ENCODE measurements at places on chromosomes 1 and 21.
A peak's percentile ranks its signal among the peaks of the same experiment; 100 is the strongest.

GRCh38 chr1:818618-819291 lies 105.0 kb upstream of the SAMD11 start:
- DNase-seq: no peak

DNA sequence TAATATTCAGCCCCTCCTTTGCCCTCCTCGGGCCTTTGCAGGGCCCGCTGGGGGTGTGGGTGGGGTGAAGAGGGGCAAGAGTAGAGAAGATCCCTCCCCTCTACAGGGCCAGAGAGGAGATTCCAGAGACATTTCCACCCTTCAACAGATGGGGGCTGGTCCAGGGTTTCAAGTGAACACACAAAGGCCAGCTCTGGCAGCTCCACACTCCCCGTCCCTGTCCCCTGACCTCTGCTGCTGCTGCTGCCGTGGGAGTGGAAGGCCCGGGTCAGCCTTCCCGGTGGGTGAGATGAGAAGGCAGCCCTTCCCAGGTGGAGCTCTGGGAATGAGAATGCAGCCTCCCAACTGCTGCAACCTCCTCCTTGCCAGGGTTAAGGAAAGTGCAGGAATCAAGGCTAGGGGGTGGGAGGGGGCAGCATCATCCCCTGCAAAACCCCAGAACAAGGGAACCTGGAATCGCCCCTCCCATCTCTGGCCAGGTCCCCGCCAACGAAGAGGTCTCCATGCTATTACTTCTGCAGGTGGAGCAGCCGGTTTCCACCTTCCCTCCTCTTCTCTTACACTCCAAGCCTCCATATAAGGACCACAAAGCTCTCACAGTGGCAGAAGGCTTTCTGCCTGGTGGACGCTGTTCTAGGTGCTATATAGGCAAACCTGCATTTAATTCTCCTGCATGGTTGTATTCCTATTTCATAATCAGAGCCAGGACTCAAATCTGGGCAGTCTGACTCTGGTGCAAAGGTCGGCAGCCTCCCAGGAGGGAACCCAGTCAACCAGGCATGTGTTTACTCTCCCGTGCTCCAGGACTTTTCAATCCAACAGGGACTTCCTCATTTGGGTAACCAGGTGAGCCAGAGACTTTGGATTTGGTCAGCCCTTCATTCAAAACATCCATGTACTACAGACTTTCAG lies 22.9 kb upstream of the ARHGEF10L start:
- DNase-seq: peak; percentile 28

DNA sequence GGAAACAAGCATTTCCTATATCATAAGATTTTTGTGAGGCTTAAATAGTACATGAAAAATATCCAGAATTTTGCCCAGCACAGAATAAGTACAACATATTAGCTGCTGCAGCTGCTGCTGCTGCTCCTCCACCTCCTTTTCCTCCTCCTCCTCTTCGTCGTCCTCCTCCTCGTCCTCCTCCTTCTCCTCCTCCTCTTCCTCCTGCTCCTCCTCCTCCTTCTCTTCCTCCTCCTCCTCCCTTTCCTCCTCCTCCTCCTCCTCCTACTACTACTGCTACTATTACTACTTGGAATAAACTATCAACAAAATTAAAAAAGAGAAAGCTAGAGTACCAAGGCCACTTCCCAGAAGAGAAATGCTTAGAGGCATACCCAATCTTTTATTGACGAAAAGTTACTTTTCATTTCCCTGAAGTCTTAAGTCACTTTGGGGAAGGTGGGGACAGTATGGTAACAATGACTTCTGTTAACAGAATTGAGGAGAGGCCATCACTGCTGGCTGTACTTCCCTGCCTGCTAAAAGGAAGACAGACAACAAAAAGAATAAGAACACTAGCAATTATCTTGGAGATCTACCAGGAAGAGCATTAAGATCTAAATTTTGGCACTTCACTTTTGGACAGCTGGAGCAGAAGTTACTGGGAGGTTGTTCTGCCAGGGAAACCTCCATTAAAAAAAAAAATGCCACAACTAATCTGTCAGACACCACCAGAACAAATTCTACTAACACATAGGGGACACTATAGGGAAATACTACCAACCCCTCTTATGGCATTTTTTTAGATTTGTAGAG lies 7.1 kb downstream of the DENND1B start:
- no peak for DNase-seq

DNA sequence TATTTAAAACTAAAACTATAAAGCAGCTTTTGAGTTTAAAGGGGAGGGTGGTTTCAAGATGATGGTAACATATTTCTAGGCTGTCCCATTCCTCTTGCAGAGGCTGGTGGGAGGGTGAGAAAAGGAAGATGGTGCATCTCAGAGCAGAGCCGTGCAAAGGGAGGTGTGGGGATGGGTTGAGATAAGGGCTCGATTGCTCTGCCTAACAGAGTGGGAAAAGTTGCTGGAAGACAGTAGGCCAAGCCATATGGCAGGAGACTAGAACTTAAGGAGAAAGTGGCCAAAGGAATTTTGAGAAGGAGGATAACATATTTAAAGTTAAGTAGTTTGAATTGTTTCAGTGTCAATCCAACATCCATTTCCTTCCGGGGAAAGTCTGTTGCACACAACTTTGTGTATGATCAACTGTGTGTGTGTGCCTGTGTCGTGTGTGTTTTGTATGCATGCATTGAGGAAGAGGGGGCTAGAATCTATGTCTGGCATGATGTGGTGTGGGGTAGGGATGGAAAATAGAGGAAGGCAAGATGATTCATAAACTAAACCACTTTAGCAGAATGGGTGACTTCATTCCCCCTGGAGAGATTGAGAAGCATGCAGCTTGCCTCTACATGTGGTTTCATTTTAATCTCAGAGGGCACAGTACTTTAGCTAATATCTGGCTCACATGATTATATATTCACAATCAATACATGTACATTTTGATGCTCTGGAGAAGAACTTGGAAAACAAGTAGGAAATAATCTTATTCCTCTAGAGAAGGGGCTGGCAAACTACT lies 145.0 kb upstream of the DNAH14 start:
- no peak for DNase-seq

- DNase-seq: no peak
Measured at GRCh38 chr1:18539171-18539570, 58.4 kb downstream of the KLHDC7A start.

DNA sequence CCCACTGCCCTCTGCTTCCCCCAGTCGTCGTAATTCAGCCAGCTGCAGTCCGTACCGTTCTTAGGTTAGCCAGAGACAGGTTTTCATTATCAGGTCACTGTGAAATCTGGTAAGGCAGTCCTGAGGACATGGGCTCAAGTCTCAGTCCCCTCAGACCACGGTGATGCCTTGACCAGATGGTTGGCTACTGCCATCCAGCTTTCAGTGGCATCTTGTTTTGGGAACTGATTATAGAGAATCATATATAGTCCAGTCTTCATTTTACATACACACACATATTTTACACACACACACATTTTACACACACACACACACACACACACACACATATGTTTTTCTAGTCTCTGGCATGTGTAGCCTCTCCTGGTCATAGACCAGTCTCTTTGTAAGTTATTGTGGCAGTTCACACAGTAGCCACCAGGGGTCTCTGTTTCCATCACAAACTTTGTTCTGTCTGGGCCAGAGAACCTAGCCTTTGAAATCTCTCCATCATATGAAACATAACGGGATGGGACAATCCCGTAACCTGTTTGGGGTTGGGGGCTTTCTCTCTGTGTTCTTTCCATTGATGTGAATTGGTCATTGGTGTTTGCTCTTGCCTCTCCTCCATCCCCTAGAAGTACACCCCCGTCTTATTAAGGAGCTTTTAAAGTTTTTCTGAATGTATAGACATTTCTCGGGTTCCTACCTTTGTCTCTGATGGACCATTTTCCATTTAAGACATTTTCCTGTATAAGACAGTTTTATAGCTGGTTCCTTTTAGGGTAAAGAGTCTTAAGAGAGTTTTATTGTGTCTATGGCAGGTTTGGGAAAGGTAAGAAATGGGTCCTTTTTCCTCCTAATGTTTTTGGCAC lies 8.4 kb upstream of the IKBKE start:
- DNase-seq: peak; percentile 79

DNA sequence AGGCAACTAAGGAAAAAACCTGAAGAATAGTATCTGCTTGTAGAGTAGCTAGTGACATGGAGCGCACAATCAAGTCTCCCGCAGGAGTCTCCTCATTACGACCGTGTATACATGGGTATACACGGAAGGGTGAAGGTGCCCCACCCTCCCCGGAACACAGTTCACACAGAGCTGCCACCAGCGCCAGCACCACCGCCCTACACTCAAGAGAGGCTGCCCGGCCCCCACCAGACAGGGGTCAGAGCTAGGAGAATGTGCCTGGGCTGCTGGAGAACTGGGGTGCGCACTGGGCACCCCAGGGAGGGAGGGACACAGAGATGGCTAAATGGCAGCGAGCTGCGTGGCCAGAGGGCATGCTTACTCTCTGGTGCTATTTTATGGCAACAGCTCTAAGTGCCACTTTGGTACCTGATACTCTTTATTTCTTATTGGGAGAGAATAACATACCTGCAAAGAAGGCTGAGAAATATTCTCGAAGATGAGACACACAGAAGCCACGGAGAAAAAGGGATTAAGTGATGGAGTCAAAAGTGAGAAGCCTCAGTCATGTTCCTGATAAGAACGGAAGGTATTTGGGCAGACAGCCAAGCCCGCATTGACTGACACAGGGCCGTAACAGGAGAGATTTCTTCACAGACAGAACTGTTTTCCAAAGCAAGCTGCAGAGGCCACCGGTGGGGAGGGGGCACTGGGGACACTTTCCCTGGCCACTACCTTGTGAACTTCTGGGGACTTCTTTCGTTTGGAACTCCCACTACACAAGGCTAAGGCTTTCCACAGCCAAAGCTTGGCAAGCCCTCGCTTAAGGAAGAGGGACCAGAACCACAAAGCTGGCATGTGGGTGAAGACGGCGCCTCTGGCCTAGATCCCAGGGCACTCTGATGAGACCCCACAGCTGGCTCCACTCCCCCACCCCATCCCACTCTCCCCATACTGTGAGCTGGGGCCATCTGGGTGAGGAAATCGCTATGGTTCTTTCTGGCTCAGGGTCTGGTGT lies 108.0 kb downstream of the PGBD5 start:
- DNase-seq: no peak

- DNase-seq: no peak
Measured at GRCh38 chr1:65442442-65442841, 22.0 kb downstream of the LEPR start.

DNA sequence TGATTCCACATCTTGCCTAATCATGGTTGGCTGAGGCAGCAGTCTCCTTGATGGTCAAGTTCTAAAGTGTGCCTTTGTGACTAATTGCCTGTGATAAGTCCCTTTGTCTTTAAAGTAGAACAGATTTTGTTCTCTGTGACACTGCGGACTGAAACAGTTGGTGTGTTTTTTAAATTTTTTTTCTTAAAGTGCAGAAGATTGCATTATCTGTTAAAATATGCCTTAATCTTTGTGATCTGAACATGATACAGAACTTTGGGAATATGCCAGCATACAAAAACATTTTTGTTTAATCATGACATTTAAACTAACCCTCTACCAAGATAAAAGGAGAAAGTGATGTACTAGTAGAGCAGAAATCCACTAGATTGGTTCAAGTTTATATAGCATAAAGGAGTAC lies 1260.6 kb upstream of the ADGRL2 start:
- DNase-seq: no peak

GRCh38 chr21:31659286-31659535 lies 282 bp upstream of the SOD1 start:
- no peak for DNase-seq

DNA sequence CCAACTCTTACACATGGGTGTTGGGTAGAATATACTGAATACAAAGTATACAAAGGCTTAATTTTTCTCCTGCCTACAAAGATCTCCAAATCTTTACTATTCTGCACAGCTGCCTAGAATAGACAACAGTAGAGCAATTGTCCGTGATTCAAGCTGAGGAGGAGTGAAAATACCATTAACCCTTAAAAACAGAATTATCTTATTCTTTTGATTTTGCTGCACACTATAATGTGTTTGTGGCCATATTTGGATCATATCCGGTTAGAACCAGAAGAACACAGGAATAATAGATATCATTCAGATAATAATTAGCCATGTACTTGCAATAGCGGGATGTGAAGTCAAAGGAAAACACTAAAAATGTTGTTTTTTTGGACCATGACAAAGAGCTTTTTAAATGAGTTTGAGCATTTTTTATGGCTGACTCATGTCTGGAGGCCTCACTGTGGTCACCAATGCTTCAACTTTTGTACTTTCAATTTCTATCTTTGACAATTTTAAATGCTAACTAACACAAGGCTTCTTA lies 197.6 kb upstream of the FOXD3 start:
- DNase-seq: no peak

Measured in nephron progenitor cell (in vitro differentiated cells).